ENCODE measurements at places on chromosomes 2 and 18.

DNA sequence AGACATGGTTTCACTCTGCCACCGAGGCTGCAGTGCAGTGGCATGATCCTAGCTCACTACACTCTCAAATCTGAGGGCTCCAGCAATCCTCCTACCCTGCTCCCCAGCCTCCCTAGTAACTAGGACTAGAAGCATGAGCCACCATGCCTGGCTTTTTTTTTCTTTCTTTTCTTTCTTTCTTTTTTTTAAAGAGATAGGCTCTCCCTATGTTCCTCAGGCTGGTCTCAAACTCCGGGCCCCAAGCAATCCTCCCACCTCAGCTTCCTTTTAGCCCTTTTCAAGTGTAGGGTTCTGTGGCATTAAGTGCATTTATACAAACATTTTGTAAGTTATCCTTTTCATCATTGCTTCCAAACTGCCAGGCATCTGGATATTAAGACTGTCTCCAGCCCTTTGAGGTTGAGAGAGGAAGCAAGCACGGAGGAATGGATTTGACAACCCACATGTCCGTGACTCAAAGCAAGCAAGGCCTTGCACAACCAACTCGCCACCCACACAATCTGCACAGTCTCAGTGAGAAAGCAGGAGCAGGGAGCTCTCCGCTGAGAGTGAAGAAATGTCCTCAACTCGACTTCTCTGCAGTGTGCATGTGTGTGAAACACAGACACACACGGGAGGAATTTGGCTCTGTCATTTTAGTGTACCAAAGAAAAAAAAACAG is 65.6 kb downstream of the ATP8B1 start:
- DNase-seq: no peak

DNA sequence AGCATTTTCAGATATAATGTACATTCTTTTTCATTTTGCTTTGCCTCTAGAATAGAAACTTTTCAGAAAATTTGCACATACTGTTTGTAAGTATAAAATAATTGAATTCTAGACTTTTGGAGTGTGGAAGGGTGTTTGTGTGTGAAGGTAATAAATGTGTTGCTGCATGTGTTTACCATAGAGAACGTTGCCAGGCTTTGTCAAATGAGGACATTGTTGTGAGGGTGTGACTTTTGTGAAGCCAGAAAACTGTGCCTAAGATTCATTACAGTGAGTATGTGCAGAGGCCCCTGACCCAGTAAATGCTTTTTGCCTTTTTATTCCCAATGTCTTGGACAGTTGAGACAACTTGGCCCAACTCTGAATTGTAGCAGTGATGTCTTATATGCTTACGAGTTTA is 30.4 kb upstream of the EPB41L5 start:
- DNase-seq: no peak

DNA sequence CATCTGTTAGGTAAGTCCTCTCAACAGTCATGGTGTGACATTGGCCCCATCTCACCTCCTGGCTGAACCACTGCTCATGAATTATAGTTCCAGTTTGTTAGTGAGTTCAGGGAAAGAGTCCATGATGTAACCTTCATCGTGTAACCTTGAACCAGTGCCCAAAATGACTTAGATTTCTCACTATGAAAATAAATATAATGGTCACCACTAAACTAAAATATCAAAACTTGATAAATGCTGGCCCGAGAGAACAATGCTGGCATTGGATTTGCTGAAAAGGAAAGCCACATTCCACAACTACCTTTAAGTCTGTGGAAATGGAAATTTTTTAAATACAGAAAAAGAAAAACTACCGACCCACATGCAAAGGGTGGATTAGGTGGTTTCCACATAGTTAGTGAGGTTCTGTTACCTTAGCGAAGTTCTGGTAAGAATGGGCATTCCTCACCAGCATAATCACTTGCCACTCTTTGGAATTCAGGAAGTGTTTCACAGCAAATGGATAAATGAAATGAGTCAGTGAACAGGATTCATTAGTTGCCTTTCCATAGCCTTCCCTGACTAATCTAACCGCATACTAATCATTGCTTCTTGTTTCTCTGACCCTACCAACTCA is 133.9 kb upstream of the CTAGE1 start:
- no peak for DNase-seq

GRCh38 chr2:227454323-227454860 is 17.6 kb upstream of the AGFG1 start:
- no peak for DNase-seq

DNA sequence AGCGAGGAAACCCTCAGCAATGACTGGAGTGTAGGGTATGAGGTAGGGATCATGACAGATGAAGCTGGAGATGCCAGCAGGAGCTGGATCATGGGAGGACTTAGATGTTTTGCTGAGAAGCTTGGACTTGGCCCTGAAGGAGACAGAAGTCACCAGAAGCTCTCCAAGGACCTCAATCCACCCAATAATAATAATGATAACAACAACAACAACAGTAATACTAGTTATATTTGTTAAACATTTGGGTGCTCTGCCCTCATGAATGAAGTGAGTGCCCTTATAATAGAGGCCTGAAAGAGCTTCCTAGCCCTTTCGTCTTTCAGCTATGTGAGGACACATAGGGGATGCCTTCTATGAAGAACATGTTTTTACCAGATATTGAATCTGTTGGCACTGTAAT is 163.9 kb downstream of the DDX1 start:
- no peak for DNase-seq

DNA sequence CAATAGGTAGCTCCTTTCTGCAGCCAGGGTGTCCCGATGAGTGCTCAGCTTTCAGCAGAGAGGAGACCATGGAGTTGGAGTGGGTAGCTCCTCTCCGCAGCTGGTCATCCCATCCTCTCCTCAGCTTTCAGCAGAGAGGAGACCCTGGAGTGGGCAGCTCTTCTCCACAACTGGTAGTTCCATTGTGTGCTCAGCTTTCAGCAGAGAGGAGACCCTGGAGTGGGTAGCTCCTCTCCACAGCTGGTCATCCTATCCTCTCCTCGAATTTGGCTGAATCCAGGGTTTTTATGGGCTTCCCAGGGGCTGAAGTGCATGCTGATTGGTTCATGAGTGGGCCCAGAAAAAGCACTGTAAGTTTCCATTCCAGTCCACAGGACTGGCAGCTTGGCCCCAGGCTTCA is 75.2 kb downstream of the NCOA1 start:
- no peak for DNase-seq

DNA sequence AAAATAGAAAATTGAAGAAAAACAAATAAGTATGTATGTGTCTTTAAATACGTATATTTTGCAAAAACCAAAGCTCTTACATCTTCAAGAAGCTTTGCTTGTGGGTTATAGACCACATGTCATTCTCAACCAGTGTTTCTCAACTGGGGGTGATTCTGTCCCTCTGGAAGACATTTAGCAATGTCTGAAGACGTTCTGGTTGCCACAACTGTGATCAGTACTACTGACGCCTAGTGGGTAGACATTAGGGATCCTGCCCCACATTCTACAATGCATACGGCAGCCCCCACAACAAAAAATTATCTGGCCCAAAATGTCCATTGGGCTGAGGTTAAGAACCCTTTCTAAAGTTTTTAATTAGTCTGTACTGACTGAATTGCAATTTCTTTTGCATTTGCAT is 48.4 kb downstream of the UNC50 start:
- DNase-seq: no peak

Measured in COR-L47 (cell line).